Stimulated activated CD8-positive, alpha-beta memory T cell treated with anti-CD3 and anti-CD28 coated beads, Interleukin-7, amount 100 ng/mL, for 48 hours (primary cell): ENCODE measurements at places on chromosomes 3 and 15.

DNA sequence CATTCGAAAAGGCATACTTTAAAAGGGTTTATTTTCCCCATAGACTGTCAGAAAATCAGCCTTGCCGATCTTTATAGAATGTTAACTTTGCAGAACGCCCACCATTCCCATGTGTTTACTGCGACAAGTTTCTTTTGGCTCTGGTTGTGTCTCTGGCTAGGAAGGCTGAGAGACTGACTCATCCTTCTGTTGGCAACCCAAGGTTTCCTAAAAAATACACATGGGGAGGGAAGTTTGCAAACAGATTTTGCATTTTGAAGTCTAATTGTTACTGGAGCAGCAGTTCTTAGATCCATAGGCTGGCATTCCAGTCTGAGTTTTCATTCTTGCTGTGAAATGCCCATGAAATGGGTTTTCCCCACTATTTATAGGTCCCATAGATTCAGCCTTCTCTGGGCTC lies 37.9 kb upstream of the MINAR1 start:
- no peak for DNase-seq

GRCh38 chr3:42546691-42547213 lies 35.0 kb downstream of the SEC22C start:
- no peak for DNase-seq

DNA sequence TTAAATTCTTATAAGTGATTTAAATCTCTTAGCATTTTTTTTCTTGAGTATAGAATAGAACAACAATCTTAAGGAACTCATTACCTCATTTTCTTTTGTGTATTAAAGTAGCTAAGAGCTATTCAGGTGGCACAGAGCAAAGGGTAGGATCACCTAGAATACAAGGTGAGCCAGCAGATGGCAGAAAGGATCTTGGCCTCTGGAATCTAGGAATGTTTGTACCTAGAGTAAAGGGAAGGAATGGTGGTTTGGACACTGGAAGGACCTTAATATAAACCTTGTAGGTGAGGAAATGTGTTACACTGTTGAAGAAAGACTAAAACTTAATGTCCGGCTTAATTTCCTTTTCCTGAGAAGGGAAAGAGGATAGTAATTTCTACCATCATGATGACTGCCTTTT lies 89.0 kb downstream of the GHSR start:
- DNase-seq = no peak

DNA sequence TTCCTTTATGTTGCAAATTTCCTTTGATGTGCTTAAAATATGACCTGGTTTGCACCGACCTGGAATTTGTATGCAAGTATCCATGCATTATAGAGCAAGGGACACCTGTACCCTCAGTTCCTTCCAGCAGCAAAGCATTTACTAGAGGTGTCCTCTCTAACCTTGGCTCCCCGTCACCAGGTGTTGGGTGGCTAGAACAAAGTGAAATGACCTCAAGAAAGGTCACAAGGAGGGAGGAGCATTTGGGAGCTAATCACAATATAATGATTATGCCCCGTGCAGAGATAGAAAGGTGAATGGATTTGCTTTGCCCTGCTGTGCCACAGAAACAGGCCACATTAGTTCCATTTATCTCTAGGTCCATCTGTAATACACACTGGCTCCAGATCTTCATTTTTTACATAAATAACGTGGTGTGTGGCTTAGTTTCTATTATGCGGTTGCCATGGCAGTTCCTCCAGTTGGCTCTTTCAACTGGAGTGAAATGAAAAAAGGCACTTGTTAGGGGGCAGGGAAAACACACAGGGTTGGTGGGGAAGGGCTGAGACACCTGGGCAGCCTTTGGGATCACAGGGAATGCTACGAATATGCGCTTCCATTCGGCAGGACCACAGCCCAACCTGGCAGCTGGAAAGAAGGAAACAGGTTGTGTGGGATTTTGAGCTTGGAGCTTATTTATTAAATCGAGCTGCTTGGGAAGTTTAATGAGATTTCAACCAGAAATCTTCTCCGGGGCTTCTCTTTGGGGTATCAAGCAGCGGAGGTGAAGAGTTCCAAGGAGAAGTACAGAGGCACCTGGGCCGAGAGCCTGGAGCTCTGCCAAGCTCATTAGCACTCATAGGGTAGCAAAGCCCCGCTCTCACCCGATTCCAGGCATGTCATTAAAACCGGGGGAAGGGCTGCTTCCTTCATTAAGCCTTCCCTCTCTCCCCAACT lies 233.5 kb upstream of the ST8SIA2 start:
- no peak for DNase-seq

DNA sequence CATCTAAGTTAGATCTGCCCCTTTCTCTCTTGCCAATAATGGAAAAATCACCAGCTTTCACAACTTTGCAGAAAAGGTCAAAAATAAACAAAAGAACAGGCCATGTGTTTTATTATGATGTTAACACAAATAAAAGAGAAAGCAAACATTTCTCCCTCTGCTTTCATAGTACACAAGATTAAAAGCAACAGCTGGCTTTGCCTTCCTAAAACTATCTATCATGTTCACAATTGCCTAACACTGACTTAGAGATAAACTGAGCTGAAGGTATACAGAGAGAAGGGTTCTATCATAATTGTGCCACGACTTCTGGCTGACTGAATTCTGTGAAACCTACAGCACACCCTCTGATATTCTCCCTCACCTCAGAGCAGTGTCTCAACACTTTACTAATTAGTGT lies 29.4 kb downstream of the AADAC start:
- DNase-seq = no peak

- no peak for DNase-seq
Observed at GRCh38 chr3:150902988-150903387, 2.3 kb downstream of the MINDY4B start.

- no peak for DNase-seq
Observed at GRCh38 chr3:112136959-112137693, 4.1 kb upstream of the GCSAM start.

- no peak for DNase-seq
Observed at GRCh38 chr15:90680371-90680935, 36.7 kb upstream of the BLM start.

DNA sequence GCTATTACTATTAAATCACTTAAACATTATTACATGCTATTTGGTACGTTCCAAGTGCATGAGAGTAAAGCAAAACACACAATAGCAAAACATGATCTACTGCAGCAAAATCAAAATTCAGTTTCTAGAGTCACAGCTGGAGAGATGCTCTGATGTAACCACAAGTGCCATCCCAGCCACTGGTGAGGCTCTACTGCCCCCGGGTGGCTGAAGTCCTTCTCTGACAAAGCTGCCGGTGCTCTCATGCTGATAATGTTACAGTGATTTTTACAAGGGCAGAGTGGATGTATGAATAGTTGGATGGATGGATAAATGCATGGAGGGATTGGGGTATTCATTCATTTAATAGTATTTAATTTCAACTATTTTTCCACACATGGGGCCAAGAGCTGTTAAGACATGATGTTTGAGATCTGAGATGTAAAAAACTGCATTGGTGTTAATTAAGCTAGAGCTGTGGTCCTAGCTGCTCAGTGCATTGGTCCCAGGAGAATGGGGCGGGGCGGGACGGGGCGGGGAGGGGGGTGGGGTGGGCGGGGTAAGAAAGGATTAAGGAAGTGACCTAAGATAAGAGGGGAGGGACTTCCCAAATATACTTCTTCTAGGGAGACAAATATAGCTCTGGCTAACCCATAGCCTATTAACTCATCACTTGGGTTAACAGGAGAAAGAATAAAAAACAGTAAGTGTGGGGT lies 5.3 kb upstream of the SPESP1 start:
- DNase-seq = peak; percentile 45

DNA sequence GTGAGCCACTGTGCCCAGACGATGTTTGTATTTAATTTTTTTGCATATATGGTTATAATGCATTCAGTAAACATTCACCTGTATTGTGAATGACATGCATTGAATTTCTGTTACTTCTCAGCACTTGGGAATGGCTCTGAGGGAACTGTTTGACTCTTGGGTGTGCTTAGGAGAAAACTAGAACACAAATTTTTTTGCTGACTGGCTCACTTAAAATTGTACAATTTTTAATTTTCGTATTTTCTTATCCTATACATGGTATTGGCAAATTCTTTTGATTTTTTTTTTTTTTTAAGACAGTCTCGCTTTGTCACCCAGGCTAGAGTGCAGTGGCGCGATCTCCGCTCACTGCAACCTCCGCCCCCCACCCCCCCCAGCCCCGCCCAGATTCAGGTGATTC lies 7.2 kb downstream of the ATP11B start:
- DNase-seq = no peak

DNA sequence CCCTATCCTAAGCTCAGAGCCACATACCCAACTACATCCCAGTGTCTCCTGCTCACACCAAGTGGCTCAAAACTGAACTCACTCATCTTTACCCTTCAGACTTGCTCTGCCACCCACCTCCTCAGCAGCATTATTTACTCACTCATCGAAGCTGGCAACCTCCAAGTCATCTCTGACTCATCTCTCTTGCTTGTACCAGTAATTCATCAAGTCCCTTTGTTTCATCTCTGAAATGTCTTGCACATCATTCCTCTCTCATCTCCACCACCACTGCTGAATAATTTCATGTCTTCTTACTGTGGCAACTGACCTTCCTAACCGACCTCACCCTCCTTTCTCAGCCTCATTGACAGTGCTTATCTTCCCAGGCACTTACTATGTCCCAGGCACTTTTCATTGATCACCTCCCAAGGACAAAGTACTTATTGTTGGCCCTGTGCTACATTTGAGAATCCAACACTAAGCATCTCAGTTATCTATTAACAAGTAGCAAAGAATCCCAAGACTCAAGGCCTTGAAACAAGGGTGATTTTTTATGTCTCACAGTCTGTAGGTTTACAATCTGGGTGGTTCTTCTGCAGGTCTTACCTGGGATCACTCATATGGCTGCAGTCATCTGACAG lies 82.0 kb downstream of the MRPL46 start:
- no peak for DNase-seq

DNA sequence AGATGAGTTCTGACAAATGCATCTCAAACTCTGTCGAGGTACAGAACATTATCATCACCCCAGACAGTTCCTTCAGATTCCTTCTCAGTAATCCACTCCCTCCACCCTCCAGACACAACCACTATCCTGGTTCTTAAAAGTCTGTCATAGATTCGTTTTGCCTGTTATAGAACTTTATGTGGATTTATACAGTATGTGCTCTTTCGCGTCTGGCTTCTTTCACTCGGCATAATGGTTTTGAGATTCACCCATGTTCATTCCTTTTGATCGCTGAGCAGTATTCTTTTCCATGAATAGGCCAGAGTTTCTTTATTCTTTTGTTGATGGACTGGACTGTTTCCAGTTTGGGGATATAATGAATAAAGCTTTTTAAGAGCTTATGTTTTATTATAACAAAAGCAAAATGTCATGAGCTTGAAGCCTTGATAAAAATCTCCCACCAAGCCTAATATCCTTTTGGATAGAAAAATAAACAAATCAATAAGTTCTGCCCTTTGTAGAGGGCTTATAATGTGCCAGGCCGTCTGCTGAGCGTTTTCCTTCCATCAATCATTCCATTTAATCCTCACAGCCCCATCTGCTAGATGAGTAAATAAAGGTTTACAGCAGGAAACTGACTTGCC lies 21.3 kb upstream of the RFTN1 start:
- no peak for DNase-seq

- no peak for DNase-seq
Observed at GRCh38 chr3:64578062-64578770, 109.6 kb downstream of the ADAMTS9 start.

- DNase-seq = no peak
Observed at GRCh38 chr15:75167588-75168350, 33.9 kb upstream of the C15orf39 start.

DNA sequence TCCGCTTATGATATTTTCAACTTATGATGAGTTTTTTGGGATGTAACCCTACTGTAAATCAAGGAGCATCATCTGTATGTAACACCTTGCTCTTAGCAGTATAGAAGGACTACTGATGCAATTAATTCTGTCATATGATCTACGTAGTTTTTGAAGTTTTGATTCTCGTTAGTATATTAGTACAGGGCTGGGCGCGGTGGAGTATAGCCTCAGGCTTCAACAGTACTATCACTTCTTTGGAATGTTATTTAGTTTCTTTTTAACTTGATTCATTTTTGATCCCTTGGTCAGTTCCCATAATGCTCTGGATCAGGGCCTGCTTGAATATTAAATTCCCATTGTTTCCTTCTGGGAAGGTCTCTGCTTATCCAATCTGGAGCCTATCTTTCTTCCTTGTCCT lies 23.9 kb upstream of the AP4E1 start:
- DNase-seq = no peak

DNA sequence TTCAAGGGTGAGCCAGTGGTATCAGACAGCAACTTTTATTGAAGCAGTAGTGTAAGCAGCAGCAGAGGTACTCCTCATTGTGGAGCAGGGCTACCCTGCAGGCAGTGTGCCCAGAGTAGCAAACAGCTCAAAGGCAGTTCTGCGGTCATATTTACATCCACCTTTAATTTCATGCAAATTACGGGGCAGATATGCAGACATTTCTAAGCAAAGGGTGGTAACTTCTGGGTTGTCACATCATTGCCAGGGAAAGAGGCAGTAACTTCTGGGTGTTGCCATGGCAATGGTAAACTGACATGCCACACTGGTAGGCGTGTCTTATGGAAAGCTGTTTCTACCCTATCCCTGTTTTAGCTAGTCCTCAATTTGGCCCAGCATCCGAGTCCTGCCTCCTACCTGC lies 46.5 kb upstream of the CLDN18 start:
- no peak for DNase-seq

GRCh38 chr3:30686176-30686575 lies 79.8 kb downstream of the TGFBR2 start:
- no peak for DNase-seq

GRCh38 chr15:45230245-45230965 lies 21.6 kb upstream of the SLC28A2 start:
- DNase-seq = no peak
